Activated CD4-positive, alpha-beta T cell treated with anti-CD3 and anti-CD28 coated beads, Interleukin-2, amount 50 U/mL, for 1 hour (primary cell): ENCODE measurements at places on chromosomes 4 and X.
A peak's percentile ranks its signal among the peaks of the same experiment; 100 is the strongest.

DNA sequence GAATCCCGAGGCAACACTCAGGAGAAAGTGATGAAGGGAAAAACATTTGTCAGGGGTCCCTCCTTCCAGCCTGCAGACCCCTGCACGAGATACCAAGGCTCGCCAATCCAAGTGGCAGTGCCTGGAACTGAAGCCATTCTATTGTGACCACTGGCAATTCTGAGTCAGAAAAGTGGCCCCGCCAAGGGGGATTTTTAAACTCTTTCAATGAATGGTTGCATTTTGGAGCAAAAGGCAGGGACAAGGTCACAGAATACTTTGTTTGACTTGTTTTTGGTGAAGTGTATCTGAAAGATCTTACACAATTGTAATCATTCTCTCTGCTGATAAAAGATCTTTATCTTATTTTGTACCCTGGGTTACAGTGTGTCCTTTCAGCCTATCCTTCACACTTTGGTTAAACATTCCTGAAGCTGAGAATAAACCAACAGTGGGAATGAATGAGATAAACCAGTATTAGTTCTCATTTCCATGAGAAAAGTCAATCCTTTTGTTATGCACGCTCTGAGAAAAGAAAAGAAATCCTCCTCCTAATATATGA, 115.9 kb upstream of the PDLIM3 start:
- DNase-seq = no peak

DNA sequence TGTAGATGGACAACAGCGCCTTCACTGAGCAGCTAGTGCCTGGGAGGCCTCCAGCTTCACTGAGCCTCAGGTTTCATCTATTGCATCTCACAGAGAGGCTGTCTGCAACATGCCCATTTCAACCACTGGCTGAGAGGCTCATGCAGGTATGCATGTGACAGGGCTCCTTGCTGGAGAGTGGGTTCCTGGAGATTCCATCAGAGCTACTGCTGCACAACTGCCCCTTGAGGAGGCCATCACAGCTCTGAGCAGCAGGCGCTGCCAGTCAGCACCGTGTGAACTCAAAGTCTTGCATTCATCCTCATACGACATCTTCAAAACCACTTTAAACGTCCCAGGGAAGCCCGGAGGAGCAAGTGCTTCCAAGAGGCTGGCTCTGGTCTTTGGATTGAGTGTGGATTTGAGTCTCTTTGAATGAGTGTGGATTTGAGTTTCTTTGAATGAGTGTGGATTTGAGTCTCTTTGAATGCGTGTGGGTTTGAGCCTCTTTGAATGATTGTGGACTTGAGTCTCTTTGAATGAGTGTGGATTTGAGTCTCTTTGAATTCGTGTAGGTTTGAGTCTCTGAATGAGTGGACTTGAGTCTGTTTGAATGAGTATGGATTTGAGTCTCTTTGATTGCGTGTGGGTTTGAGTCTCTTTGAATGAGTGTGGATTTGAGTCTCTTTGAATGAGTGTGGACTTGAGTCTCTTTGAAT, 8.7 kb downstream of the P2RY8 start:
- no peak for DNase-seq

- DNase-seq = no peak
Measured at GRCh38 chr4:51931461-51931860, 88.5 kb downstream of the DCUN1D4 start.

DNA sequence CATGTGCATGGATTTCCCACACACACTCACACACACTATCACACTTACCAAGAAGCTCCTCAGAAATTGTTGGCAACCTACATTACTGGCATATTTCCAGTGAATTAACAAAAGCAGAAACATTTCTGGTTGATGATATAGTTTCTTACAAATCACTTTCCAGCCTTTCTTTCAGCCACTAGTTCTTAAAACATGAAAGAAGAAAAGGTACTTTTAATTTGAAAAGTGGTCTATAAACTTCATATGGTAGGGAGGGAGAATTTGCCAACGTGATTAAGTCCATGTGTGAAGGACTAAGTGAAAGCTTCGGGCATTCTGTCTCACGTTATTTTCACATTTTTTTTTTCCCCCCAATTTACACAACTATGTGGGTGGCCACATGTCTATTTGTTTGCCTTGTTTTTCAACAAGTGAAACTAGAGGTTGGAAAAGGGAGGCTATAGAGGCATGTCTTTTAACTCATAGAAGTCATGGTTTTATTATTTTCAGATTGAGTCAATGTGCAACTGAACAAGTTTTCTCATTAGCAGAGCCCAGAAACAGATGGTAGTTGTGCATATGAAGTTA, 832.1 kb upstream of the INTU start:
- DNase-seq = no peak

GRCh38 chrX:7045238-7045955, 102.1 kb upstream of the STS start:
- no peak for DNase-seq

- DNase-seq = no peak
Measured at GRCh38 chrX:65674204-65674893, 6.9 kb downstream of the MSN start.

DNA sequence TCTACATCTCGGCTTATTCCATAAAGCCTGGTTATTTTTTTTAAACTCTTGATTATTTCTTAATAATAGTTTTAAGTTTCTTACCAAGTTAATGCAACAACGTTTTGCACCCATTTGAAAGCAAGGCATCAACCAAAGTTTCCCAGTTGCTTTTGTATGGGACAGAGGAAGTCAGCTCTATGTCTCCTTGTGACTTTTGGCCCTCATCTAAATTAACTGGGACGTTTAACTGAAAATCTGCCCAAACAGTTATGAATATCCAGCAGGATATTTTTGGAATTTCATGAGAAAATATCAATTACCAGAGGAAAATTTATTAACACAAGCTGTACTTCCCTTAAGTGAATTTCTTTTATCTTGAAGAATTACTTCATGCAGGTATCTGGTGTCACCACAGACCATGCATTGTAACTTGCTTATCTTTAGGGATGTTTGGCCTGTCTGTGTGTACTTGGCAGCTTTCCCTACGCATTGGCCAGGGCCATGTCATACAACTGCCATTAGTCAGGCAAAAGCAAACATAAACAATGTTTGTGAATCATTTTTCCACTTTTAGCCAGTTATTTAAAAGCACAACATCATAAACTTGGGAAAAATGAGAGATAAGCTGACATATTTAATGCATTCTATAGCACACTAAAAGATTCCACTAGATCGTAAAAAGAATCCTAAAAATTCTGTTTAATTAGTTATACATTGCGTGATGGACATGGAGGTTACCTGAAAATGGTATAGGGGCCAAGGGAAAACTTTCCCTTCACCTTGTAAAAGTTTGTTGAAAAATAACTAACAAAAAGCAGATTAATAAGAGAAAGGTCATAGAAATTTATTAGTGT, 101.4 kb upstream of the PDE5A start:
- no peak for DNase-seq

DNA sequence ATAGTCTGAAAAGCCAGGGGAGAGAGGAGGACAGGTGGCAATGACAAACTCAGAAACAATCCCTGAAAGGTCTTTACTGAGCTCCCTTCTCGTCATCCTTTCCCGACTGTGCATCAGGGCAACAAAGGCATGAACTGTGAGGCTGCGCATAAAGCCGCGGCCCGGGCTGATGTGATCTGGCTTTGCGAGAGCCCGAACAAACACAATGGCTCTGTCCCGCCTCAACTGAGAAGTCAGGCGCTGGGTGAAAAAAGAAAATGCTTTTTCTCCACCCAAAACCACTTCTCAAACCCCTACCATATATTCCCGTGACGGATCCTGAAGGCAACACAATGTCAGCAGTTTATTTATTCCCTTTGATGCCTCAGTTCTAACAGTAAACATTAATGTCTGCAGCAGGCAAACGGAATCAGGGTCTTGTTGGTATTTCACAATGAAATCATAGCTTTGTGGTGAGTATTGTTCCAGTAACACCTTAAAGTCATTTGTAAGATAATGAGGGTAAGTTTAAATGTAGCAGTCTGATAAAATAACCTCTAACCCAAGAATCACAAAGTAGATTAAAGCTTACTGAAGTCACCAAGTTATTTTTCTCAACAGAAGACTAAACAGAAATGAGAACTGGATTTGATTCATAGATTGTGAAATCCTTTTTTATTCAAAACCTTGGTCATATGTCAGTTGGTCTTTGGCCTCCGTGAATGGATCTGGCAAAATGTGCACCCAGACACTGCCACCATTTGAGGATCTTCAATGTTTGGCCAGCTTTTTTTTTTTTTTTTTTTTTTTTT, 67.4 kb downstream of the APBB2 start:
- no peak for DNase-seq

DNA sequence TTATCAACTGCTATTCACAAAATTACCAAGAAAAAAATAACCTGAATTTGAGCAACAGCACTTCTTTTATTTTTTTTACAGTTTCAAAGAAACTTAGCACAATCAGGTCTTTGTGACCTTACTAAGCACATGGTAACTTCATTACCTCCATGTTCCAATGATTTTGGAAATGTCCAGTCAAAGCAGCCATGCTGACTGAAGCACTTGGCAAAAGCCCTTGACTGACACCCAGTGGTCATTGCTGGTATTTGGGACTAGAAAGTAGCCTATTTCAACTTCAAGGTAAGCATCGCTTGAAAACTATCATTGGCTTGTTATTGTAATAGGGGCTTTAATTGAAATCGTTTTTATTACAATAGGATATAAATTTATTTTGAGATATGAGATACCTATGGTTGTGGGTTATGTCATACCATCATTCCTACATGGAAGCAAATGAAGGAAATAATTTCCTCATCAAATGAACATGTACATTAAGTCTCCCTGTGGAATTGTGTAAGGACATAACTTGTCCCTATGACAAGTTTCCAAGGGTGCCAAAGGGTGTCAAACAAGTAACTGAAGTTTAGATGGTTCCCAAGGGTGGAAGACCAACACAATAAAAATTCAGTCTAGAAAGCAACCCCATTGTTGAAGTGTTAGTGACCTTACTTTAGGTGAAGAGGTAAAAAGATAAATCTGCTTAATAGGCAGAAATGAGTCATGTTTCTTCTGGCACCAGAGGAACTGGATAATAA, 15.2 kb upstream of the ANXA10 start:
- DNase-seq = peak; percentile 7

DNA sequence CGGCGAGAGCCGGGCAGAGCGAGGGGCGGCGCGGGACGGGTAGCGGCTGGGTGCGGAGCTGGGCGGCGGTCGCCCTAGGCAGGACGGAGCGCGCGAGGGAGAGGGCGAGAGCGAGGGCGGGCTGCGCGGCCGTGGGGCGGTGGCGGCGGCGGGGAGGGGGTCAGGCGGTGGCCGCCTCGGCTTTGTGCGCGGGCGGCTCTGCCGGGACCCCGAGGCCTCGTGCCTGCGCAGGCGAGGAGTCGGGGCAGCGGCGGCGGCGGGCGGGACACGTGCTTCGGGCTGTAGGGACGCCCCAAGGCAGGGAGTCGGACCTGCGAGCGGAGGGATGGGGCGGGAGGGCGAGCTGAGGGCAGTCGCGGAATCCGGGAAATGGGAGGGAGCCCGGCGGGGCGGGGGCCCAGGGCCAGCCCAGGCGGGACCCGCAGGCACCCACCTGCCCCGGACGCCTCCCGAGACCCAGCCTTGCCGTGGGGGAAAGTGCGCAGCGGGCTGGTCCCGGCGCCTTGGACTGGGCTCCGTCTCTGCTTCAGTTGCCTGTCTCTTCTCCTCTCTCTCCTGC, 465 bp downstream of the BMPR1B start:
- no peak for DNase-seq

GRCh38 chr4:5114950-5115349, 63.7 kb downstream of the STK32B start:
- no peak for DNase-seq

DNA sequence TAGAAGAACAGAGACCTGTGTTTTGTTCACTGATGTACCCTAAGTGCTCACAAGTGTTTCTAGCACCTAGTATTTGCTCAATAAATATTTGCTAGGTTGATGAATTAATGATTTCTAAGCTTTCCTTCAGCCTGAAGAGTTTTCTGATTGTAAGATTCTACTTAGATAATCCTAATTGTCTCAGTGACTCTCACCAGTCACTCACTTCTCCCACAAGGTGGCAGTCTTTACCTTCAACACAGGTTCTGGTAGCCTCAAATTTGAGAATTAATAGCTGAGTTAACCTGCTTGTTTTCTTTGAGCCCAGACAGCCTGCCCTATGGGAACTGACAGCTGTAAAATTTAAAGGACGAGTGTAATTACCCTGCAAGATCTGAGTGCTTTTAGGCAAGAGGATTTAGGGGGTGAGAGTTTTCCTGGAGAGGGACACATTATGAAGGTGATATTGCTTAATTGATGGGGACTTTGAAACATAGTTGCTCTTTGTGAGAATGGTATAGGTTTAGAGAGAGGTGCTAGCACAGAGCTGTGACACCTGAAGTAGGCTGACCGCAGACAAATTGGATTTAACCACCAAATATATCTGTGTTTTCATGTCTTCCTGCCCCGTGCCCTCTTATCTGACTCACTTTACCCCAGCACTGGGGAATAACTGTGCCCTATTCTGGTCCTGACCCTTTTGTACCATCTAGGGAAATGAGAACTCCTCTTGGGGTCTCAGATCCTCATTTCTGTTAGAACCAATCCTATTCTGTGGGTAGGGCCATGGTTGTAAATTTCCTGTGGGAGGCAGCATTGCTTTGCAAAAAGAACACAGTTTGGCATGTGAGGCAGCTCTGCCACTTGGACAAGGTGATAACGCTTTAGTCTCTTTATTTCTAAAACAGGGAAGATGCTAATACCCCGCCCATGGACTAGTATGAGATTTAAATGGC, 27.7 kb downstream of the CD38 start:
- peak; percentile 21 for DNase-seq

DNA sequence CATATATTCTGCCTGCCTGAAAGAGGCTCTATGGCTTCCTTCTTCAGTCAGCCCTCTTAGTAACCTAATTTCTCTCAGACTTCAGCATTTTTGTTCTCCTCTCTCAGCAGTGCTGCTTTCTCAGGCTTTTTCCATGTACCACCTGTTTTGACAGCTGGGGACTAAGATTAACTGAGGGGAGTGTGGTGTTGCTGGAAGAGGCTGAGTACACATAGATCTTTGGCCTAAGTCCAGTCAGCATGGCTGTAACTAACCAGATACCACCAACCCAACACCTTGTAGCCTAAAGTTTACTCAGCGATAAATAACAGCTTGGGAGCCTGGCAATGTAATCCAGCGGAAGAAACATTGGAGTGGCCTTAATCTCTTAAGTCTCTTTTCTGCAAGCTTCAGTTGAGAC, 85.5 kb downstream of the RTL3 start:
- DNase-seq = no peak

GRCh38 chrX:154064637-154065435, 32.7 kb downstream of the MECP2 start:
- no peak for DNase-seq

DNA sequence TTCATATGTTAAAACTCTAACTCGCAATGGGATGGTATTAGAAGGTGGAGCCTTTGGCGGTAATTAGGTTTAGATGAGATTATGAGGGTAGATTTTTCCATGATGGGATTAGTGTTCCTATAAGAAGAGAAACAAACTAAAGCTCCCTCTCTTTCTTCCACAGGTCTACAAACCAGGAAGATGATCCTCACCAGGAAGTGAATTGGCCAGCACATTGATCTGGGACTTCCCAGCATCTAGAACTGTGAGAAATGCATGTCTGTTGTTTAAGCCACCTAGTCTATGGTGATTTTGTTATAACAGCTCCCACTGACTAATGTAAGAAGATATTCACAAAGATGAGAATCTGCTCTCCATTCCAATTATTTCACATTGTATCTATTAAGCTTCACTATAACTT, 2266.9 kb downstream of the PCDH7 start:
- no peak for DNase-seq

- no peak for DNase-seq
Measured at GRCh38 chrX:38816155-38816554, 14.9 kb downstream of the MID1IP1 start.

- DNase-seq = no peak
Measured at GRCh38 chr4:2927016-2927695, 36.0 kb downstream of the NOP14 start.

- no peak for DNase-seq
Measured at GRCh38 chr4:98319021-98319420, 57.8 kb downstream of the RAP1GDS1 start.
